ENCODE measurements at places on chromosomes 16 and 17. TPM values are rescaled to one million over a fixed set of nuclear protein-coding genes. Genes with fewer than 3 reads are reported as not detected.
A peak's percentile ranks its signal among the peaks of the same experiment; 100 is the strongest.

The BLMH gene
- 44.2 TPM for total RNA-seq

The KRTAP4-9 gene
- total RNA-seq: not detected

The C17orf78 gene
- not detected for total RNA-seq

The SLC4A1 gene
- total RNA-seq: not detected

The KLHL36 gene
- 39.3 TPM for total RNA-seq

The KRT24 gene
- total RNA-seq: 1.5 TPM

The IL32 gene
- 13.0 TPM for total RNA-seq

The KCNJ18 gene
- total RNA-seq: not detected

GRCh38 chr16:74902161-74902560, 82.8 kb downstream of the WDR59 start:
- H3K4me3 ChIP-seq: no peak overlapping the region
- no peak for DNase-seq
- no peaks in the 10 kb centered on the region for H3K36me3 ChIP-seq
- H3K4me1 ChIP-seq: no peaks in the 10 kb centered on the region
- no peak overlapping the region for H3K27ac ChIP-seq
- no peaks in the 10 kb centered on the region for H3K27me3 ChIP-seq

DNA sequence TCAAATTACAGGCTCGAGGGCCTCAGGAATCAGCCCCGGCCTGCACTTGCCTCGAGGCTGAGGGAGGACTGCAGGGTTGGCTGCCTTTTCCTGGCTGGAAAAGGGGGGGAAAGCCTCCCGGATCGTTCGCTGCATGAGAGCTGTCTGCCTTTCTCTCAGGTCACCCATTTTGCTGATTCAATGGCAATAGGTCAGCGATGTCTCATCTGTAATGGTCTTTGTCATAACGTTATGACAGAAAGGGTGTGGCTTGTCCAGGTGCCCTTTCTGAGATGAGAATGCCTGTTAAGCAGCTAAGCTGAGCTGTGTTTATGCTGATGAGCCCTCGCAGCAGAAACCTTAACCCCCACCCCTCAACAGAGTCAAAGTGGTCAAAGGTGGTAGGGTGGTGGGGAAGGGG, 81.8 kb downstream of the AKAP1 start:
- no peaks in the 10 kb centered on the region for H3K36me3 ChIP-seq
- H3K4me1 ChIP-seq: no peaks in the 10 kb centered on the region
- DNase-seq: no peak
- H3K4me3 ChIP-seq: no peak overlapping the region
- no peak overlapping the region for H3K27ac ChIP-seq

DNA sequence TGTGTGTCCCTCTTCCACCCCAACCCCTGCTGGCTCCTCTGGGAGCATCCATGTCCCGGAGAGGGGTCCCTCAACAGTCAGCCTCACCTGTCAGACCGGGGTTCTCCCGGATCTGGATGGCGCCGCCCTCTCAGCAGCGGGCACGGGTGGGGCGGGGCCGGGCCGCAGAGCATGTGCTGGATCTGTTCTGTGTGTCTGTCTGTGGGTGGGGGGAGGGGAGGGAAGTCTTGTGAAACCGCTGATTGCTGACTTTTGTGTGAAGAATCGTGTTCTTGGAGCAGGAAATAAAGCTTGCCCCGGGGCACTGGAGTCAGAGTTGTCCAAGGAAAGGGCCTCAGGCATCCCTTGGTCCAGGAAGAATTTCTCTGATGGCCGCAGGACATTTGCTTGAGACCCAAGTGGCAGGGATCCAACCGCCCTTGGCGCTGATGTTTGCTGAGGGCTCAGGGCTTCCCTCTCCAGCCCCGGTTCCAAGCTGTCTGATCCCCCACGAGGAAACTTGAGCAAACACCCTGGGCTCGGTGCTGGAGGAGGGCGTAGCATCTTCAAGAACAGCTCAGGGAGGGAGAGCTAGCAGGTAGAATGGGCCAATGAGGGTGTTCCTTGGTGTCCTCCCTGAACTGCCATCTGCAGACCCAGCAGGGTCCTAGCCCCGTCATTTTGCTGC, 4.5 kb downstream of the NXPH3 start:
- DNase-seq: no peak
- no peak overlapping the region for H3K4me3 ChIP-seq
- peaks cover 39% of the 10 kb centered on the region for H3K4me1 ChIP-seq
- H3K27ac ChIP-seq: no peak overlapping the region
- no peaks in the 10 kb centered on the region for H3K36me3 ChIP-seq
- H3K27me3 ChIP-seq: no peaks in the 10 kb centered on the region

DNA sequence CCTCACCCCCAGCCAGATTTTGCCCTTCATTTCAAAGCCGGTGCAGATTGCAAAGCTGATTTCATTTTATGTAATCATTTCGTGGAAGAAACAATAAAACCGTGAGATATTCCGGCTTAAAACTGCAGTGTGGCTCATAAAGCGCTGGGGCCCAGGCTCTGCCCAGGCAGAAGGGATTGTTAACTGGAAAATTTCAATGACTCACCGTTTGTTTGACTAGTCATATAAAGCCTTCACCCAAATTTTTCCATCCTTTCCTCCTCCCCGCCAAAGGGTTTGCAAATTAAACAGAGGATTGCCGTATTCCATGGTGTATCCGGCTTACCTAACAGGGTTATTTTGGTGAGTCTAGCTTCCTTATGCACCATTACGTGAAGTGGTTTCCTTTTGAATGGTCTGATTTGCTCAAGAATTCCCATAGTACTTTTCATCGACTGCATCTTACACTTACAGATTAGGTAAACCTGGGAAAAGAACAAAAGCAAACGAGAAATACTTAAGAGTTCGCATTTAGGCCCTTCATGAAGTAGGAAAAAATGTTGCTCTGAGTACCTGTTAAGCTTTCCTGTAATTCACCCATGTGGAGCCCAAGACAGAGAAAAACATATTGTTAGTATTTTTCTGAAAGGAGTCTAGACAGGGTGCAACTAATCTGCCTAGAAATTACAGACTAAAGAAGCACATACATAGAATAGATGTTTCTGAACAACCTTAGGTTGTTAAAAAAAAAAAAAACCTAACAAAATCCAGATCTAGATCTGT, 949 bp upstream of the GSPT1 start:
- peaks cover 36% of the 10 kb centered on the region for H3K4me1 ChIP-seq
- H3K36me3 ChIP-seq: no peaks in the 10 kb centered on the region
- H3K27me3 ChIP-seq: no peaks in the 10 kb centered on the region
- H3K4me3 ChIP-seq: peak overlapping the region; percentile 86
- H3K27ac ChIP-seq: peak overlapping the region; percentile 91

DNA sequence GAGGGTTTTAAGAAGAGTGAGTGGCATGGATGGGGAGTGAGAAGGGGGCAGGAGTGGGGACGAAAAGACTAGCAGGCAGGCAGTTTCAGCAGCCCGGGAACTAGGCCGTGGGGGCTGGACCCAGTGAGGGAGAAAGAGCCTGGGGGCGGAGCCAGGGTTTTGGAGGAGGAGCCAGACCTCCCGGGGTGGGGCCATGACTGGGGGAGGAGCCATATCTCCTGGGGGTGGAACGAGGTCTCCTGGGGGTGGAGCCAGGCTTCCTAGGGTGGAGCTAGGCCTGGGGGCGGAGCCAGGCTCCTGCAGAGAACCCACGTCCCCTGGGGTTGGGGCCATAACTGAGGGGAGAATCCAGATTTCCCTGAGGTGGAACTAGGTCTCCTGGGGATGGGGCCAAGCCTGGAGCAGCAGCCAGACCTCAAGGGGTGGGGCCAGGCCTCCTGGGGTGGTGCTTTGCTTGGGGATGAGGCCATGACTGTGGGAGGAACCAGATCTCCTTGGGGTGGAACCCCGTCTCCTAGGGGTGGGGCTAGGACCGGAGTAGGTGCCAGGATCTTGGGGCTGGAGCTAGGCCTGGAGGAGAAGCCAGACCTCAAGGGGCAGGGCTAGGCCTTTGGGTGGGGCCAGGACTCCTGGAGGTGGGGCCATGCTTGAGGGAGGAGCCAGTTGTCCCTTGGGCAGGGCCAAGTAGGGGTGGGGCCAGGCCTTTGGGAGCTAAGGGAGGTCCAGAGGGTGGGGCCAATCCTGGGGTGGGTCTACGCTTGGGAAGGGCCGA, 41.7 kb upstream of the JPH3 start:
- H3K4me1 ChIP-seq: peaks cover 8% of the 10 kb centered on the region
- H3K36me3 ChIP-seq: no peaks in the 10 kb centered on the region
- no peaks in the 10 kb centered on the region for H3K27me3 ChIP-seq
- H3K27ac ChIP-seq: no peak overlapping the region

GRCh38 chr17:9002227-9002605, 19.1 kb upstream of the NTN1 start:
- no peak for DNase-seq
- no peak overlapping the region for H3K27ac ChIP-seq
- H3K4me1 ChIP-seq: peaks cover 20% of the 10 kb centered on the region
- H3K36me3 ChIP-seq: no peaks in the 10 kb centered on the region
- H3K27me3 ChIP-seq: no peaks in the 10 kb centered on the region
- H3K4me3 ChIP-seq: no peak overlapping the region

- no peak for DNase-seq
- H3K36me3 ChIP-seq: no peaks in the 10 kb centered on the region
- no peaks in the 10 kb centered on the region for H3K27me3 ChIP-seq
- H3K4me3 ChIP-seq: no peak overlapping the region
- no peak overlapping the region for H3K27ac ChIP-seq
Measured at GRCh38 chr17:12592941-12593340, 72.7 kb upstream of the MYOCD start.

- H3K27me3 ChIP-seq: no peaks in the 10 kb centered on the region
- no peaks in the 10 kb centered on the region for H3K36me3 ChIP-seq
- peaks cover 15% of the 10 kb centered on the region for H3K4me1 ChIP-seq
- no peak overlapping the region for H3K4me3 ChIP-seq
- H3K27ac ChIP-seq: no peak overlapping the region
Measured at GRCh38 chr17:80987941-80988461, 3.6 kb upstream of the CHMP6 start.

DNA sequence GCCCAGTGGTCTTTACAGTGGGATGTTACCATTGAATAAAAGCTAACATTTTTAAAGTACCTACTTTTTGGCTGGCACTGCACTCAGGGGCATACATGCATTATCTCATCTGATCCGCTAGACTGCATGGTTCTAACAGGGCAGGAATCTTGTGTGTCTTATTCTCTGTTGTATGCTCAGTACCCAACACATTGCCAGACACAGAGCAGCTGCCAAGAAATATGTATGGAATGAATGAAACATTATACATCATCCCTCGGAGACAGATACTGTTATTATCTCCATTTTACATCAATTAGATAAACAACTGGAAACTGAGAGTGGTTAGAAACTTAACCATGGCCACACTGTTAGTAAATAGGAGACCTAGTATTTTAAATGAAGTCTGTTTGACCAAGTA, 74.1 kb upstream of the CDH11 start:
- H3K27ac ChIP-seq: no peak overlapping the region
- DNase-seq: no peak
- no peak overlapping the region for H3K4me3 ChIP-seq
- no peaks in the 10 kb centered on the region for H3K36me3 ChIP-seq
- no peaks in the 10 kb centered on the region for H3K27me3 ChIP-seq

GRCh38 chr17:70629902-70630301, 460.6 kb downstream of the KCNJ2 start:
- no peaks in the 10 kb centered on the region for H3K4me1 ChIP-seq
- no peaks in the 10 kb centered on the region for H3K36me3 ChIP-seq
- H3K4me3 ChIP-seq: no peak overlapping the region
- H3K27ac ChIP-seq: no peak overlapping the region
- DNase-seq: no peak

DNA sequence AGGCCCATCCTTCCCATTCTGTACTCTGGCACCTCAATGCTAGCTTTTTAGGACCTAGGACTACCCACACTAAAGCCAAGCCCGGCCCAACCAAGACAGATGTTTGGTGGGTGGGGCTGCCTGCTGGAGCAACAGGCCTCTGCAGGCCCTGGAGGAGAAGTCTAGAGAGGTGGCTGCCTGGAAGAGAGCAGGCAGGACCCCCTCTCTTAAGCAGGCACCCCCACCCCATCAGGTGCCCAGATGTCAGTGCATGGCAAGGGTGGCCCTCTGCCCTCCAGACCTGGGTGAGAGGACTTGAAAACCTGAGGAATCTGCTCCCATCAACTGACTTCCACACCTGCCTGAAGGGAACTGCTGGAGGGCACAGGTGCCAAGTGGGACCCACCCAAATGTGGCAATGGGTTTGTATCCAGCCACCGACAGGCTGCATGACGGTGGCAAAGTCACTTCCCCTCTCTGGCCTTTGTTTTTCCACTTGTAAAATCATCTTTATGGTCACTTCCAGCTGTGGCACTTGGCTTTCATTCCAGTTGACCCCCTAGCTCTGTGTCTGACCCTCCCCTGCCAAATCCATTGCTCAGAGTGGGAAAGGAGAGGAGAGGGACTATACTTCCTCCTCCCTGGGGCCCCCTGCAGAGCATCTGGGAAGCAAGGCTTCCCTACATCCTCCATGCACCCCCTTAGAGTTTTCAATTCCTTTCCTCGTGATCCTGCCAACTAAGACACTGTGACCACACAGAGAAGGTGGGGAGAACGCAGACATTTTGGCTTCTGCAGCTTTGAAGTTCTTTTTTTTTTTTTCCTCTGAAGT, 1.7 kb upstream of the STAT5A start:
- no peaks in the 10 kb centered on the region for H3K36me3 ChIP-seq
- no peak for DNase-seq
- peak overlapping the region; percentile 90 for H3K27ac ChIP-seq
- H3K4me3 ChIP-seq: peak overlapping the region; percentile 61
- H3K27me3 ChIP-seq: no peaks in the 10 kb centered on the region

DNA sequence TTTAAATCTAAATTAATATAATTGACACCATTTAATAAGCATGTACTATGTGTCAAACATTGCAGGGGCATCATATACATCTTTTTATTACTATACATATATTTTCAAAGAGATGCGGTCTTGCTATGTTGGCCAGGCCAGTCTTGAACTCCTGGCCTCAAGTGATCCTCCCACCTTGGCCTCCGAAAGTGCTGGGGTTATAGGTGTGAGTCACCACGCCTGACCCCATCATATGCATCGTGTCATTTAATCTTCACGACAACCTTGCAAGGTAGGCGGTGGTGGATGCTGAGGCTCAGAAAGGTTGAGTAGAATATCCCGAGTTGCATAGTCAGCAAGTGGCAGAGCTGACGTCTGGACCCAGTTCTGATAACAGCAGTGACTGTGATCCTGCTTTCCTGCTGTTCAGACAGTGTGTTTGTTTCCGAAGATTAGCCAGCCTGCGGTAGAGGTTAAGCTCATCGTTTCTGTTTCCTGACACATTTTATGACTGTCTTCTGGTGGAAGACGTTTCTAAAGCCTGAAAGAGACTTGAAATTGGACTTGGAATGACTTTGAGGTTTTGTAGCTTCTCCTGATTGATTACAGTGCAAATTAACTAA, 316.6 kb downstream of the SNX29 start:
- DNase-seq: no peak
- H3K4me1 ChIP-seq: no peaks in the 10 kb centered on the region
- no peaks in the 10 kb centered on the region for H3K27me3 ChIP-seq

- no peaks in the 10 kb centered on the region for H3K4me1 ChIP-seq
- H3K27ac ChIP-seq: no peak overlapping the region
- no peak overlapping the region for H3K4me3 ChIP-seq
- no peak for DNase-seq
- no peaks in the 10 kb centered on the region for H3K27me3 ChIP-seq
Measured at GRCh38 chr17:76826330-76827068, 41.7 kb upstream of the MGAT5B start.

GRCh38 chr17:29505836-29506235, 61.0 kb downstream of the ABHD15 start:
- H3K4me1 ChIP-seq: no peaks in the 10 kb centered on the region
- no peak overlapping the region for H3K27ac ChIP-seq
- no peak overlapping the region for H3K4me3 ChIP-seq
- H3K36me3 ChIP-seq: no peaks in the 10 kb centered on the region

Data from vagina (tissue), 2 donors.